Fibroblast of the aortic adventitia (primary cell): ENCODE measurements at places on chromosomes 1 and 21. TPM values are rescaled to one million over a fixed set of nuclear protein-coding genes. Genes with fewer than 3 reads are reported as not detected.

Gene TNFAIP8L2
- not detected in 2 replicates for total RNA-seq

Gene RNU1-3
- under 0.01 and 2,882 TPM in 2 replicates for total RNA-seq

Gene IL24
- not detected in 2 replicates for total RNA-seq

Gene TSNAX
- 28.9 and 43.7 TPM in 2 replicates for total RNA-seq

Gene ALDH4A1
- 7.8 and 9.5 TPM in 2 replicates for total RNA-seq
